Peyer's patch (tissue), 4 donors: ENCODE measurements at places on chromosomes 6 and 20.
A peak's percentile ranks its signal among the peaks of the same experiment; 100 is the strongest.

GRCh38 chr6:55916188-55916587 is 40.8 kb upstream of the BMP5 start:
- DNase-seq = no peak

GRCh38 chr6:135274561-135275293 is 93.6 kb downstream of the MYB start:
- DNase-seq = no peak

- DNase-seq = no peak
Measured at GRCh38 chr20:15316556-15316955, 979.1 kb upstream of the FLRT3 start.

- no peak for DNase-seq
Measured at GRCh38 chr6:87522686-87523085, 49.9 kb downstream of the SLC35A1 start.

GRCh38 chr20:1894951-1895673 is at the start of gene SIRPA:
TSS of gene SIRPA (plus strand) at chr20:1895407. CDS start at chr20:1895448, 41 bp downstream.
- DNase-seq = peak; percentile 66

- no peak for DNase-seq
Measured at GRCh38 chr6:87426789-87427188, 19.0 kb downstream of the CFAP206 start.

- DNase-seq = no peak
Measured at GRCh38 chr6:130794738-130795137, 32.5 kb upstream of the SMLR1 start.

GRCh38 chr20:23304616-23305015 is 46.0 kb upstream of the NXT1 start:
- DNase-seq = peak; percentile 43
